MM.1S (cell line): ENCODE measurements at places on chromosomes 3 and 15.
A peak's percentile ranks its signal among the peaks of the same experiment; 100 is the strongest.

DNA sequence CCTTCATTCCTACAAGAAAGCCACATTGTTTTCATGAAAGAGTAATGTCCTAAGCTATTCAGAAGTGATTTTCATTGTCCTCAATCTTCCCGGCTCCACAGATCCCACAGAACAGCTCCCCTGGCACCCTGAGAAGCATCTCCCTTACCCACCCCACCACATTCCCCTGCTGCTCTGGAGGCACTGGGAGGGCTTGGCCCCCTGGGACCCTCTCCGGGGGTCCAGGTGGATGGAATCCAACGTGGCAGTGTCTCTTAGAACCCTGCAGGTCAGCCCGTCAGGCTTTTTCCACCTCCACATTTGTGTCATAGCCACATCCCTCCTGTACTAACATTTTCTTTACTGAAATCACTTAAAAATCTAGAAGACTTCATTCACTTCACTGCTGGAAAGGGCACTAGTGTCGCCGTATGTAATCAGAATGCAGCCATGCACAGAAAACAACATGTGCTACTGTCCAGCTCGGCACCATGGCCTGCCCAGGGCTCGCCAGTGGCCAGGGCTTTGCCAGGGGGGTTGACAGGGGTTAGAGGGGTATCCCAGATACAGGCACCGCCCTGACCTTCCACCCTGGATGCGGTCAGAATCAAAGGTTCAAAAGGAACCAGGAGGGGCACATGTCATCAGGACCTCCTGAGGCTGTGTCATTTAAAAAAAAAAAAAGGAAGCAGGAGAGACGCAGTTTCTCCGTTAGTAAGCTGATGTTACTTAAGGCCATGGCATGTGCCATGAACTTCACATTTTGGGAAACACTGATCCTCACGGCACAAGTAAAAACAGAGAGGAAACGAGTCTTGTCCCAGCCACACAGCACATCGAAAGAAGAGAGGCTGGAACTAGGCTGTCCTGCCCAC, 106.3 kb downstream of the LSM3 start:
- H3K27ac ChIP-seq: no peak overlapping the region
- no peaks in the 10 kb centered on the region for H3K4me1 ChIP-seq
- no peak overlapping the region for H3K4me3 ChIP-seq
- no peaks in the 10 kb centered on the region for H3K36me3 ChIP-seq

DNA sequence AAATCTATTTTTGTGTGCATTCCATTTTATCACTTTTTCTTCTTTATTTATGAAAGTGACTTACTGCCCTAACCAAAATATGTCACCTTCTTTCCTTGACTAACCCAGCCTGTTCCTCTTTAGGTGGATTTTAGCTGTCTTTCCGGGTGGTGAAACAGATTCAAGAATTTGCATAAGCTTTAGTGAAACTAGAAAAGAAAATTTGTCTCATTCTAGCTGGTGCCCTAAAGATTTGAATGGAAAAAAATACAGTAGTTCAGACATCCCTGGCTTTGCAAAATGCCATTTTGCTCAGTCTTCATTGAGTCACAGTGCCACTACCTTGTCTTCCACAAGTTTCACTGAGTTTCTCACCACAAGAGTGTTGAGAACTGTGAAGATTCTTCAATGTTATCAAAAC, 28.2 kb upstream of the CCDC50 start:
- H3K27me3 ChIP-seq: no peaks in the 10 kb centered on the region
- H3K27ac ChIP-seq: peak overlapping the region; percentile 63; the same call in 1 of the 2 replicates
- DNase-seq: peak; percentile 86
- H3K4me3 ChIP-seq: no peak overlapping the region
- H3K4me1 ChIP-seq: peaks cover 32% of the 10 kb centered on the region

GRCh38 chr3:63355809-63356208, 77.7 kb downstream of the SYNPR start:
- H3K4me3 ChIP-seq: no peak overlapping the region
- H3K27ac ChIP-seq: no peak overlapping the region
- DNase-seq: no peak
- no peaks in the 10 kb centered on the region for H3K27me3 ChIP-seq

- peaks cover 18% of the 10 kb centered on the region for H3K4me1 ChIP-seq
- no peak for DNase-seq
- H3K36me3 ChIP-seq: no peaks in the 10 kb centered on the region
- no peak overlapping the region for H3K4me3 ChIP-seq
These were observed 57.9 kb upstream of the CTXND1 start for GRCh38 chr15:80309769-80310384.

DNA sequence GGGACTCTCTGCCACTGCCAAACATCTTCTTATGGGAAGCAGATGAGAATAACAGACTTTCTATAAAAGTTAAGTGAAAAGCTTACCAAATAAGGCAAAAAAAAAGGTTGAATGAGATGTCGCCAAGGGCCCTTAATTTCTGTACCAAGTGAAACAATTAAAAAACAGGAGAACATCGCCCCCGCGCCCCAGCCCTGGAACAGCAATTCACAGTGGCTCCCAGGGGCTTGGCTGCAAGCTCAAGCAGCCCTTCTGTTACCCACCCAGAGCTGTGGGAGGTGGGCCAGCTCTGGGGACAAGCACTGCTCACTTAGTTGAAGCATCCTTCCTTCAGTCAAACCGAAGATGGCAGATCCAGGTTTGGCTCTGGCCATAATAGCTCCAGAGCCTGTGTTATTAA, 208.0 kb downstream of the ERC2 start:
- H3K36me3 ChIP-seq: no peaks in the 10 kb centered on the region
- H3K4me3 ChIP-seq: no peak overlapping the region
- no peaks in the 10 kb centered on the region for H3K4me1 ChIP-seq
- no peak for DNase-seq
- H3K27me3 ChIP-seq: no peaks in the 10 kb centered on the region
- H3K27ac ChIP-seq: no peak overlapping the region

DNA sequence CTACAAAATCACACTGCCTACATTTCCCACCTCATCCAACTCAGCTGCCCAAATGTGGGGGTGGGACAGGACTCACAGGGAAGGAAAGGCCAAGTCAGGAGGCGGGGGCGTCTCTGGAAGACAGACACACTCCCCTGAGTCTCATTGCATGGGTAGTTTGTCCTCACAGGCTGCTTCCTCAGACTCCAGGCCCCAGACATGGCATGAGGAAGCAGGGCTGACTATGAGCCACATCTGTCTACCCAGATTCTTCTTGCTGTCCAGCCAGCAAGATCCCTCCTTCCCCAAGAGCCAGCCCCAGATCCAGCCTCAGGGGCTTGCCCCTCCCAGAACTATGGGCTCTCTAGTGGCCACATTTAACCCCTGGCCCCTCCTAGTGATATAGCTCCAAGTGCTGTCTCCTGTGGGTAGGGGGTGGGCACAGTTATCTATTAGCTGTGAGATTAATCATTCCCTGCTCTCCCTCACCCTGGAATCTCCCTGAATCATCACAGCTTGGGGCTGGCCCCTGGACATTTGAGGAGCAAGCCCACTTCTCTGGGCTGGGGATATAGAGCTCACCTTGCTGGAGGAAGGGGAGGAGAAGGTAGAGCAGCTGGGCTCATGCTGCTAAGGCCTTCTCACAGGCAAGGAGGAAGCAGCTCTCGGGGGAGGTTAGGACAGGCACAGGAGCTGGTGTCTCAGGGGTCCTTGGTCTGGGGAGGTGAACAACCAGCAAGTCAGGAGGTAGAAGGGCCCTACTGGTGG, 2.1 kb upstream of the CCDC33 start:
- no peaks in the 10 kb centered on the region for H3K4me1 ChIP-seq
- no peak overlapping the region for H3K4me3 ChIP-seq
- H3K27me3 ChIP-seq: peaks cover 85% of the 10 kb centered on the region
- no peaks in the 10 kb centered on the region for H3K36me3 ChIP-seq

DNA sequence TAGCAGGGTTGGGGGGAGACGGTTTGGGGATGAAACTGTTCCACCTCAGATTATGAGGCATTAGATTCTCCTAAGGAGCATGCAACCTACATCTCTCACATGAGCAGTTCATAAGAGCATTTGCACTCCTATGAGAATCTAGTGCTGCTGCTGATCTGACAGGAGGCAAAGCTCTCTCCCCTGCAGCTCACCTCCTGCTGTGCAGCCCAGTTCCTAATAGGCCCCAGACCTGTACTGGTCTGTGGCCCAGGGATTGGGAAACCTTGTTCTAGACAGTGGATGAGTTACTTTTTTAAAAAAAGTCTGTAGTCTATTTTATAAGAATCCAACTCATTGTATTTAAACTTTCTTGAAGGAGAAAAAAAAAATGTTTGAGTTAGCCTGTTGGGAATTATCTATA, 100.0 kb downstream of the HHLA2 start:
- no peaks in the 10 kb centered on the region for H3K27me3 ChIP-seq
- H3K27ac ChIP-seq: no peak overlapping the region
- no peak for DNase-seq

GRCh38 chr3:186994000-186994955, 64.0 kb downstream of the ST6GAL1 start:
- peaks cover 35% of the 10 kb centered on the region for H3K4me1 ChIP-seq
- H3K27me3 ChIP-seq: no peaks in the 10 kb centered on the region
- H3K27ac ChIP-seq: peak overlapping the region; percentile 68
- H3K36me3 ChIP-seq: no peaks in the 10 kb centered on the region
- DNase-seq: peak; percentile 94
- H3K4me3 ChIP-seq: no peak overlapping the region

- H3K27ac ChIP-seq: no peak overlapping the region
- no peaks in the 10 kb centered on the region for H3K4me1 ChIP-seq
- H3K27me3 ChIP-seq: no peaks in the 10 kb centered on the region
- H3K36me3 ChIP-seq: no peaks in the 10 kb centered on the region
- DNase-seq: no peak
- no peak overlapping the region for H3K4me3 ChIP-seq
These were observed 47.5 kb upstream of the RPS17 start for GRCh38 chr15:82587805-82588204.

DNA sequence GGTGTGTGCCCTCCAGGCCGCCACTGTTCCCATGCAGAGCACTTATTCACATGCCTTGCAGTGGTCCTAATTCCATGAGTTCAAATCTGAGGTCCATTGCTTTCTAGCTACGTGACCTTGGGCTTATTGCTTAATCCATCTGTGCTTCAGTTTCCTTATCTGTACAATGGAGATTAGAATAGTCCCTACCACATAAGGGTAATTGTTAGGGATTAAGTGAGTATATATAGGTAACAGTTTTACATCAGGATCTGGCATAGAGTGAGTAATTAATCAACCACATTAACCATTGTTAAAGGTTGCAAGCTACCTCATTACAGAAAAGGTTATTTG, 7.6 kb downstream of the CPN2 start:
- H3K27ac ChIP-seq: no peak overlapping the region
- H3K36me3 ChIP-seq: no peaks in the 10 kb centered on the region
- H3K4me1 ChIP-seq: no peaks in the 10 kb centered on the region
- no peak overlapping the region for H3K4me3 ChIP-seq
- no peak for DNase-seq
- peaks cover 28% of the 10 kb centered on the region for H3K27me3 ChIP-seq

DNA sequence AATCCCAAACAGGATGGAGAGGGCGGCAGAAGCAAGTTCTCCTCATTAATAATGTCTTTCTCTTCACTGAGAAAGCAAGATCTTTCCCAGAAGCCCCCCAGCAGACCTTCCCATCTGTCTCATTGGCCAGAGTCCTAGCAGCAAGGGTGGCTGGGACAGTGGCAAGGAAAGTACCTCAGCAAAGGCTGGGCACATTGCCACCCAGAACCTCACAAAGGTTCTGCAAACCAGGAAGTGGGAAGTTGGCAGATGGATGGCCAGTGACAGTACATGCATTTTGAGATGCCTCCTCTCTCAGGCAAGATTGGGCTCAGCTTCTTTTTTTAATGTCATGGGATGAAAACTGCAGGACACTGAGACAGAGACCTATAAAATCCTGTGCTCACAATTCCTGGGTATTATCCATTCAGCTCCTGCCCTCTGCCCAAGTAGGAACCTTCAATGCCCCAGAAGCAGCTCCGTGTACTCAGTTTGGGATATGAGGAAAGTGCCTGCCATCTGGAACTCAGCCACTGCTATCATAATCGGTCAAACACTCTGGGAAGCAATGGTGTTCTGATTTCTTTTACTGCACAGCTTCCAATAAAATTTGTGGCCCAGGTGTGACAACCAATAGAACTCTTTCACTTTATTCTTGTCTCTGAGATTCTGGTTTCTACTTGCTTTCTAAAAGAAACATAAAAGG, 25.5 kb downstream of the DPH3 start:
- H3K36me3 ChIP-seq: no peaks in the 10 kb centered on the region
- H3K4me3 ChIP-seq: no peak overlapping the region
- H3K27me3 ChIP-seq: no peaks in the 10 kb centered on the region

DNA sequence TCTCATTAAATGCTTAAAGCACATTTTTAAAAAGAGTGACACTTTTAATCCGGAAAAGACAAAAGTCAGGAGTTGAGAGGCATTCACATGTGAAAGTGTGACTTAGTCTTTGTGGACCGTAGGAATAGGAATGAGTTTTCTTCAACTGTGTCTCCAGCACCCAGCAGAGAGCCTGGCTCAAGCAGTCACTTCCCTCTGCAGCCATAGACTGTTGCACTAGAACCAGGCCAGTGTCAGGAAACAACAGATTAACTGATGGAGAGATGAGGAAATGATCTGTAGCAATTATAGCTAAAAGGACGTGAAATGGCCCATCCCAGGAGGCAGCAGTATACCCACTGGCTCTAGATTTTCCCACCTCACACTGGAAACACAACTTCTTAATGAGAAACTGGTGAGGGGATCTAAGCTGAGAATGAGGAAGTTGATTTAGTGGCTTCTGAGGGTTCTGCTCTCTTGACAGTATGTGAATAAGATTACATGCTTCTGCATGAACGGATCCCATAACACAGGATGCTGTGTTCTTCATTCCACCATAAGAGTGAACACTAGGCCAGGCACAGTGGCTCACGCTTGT, 19.8 kb downstream of the CFAP92 start:
- H3K4me3 ChIP-seq: no peak overlapping the region
- H3K36me3 ChIP-seq: no peaks in the 10 kb centered on the region
- H3K4me1 ChIP-seq: no peaks in the 10 kb centered on the region
- no peak overlapping the region for H3K27ac ChIP-seq

DNA sequence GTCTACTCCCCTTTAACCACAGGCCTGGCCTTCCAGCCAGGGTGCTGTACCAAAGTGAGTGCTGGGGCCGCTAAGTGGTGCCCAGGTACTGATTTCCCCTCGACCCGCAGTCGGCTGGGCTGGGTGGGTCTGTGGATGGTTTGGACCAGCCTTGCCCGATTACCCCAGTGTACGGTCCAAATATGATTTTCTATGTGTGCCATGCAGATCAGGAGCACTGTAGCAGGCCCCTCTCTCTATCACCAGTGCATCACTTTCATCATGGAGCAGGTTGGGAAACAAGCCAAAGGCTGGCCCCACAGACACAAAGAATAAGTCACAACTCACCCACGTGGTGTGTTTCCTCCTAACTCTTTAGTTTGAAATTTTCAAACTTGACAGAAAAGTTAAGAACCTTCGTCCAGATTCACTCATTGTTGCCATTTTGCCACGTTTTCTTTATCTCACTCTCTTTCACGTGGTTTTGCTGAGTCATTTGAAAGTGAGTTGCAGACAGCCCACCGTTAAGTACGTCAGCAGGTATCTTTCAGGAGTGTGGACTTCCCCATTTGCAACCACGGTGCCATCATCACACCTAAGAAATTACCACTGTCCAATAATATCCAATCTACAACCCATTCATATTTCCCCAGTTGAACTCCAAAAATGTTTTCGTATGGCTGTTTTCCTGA, 37.0 kb downstream of the ZNF710 start:
- no peaks in the 10 kb centered on the region for H3K27me3 ChIP-seq
- DNase-seq: peak; percentile 70
- H3K4me3 ChIP-seq: no peak overlapping the region
- no peaks in the 10 kb centered on the region for H3K36me3 ChIP-seq
- H3K4me1 ChIP-seq: peaks cover 39% of the 10 kb centered on the region

GRCh38 chr15:20345401-20345958, 196.1 kb downstream of the GOLGA6L6 start:
- H3K27me3 ChIP-seq: no peaks in the 10 kb centered on the region
- no peak overlapping the region for H3K4me3 ChIP-seq
- H3K27ac ChIP-seq: no peak overlapping the region
- DNase-seq: peak; percentile 6
- no peaks in the 10 kb centered on the region for H3K4me1 ChIP-seq
